ENCODE measurements at places on chromosomes 5 and 9. TPM values are rescaled to one million over a fixed set of nuclear protein-coding genes. Genes with fewer than 3 reads are reported as not detected.

The G3BP1 gene
- 63.7 TPM for total RNA-seq

The RECK gene
- 8.3 TPM for total RNA-seq

The FRMD3 gene
- 41.3 TPM for total RNA-seq

The INSL6 gene
- total RNA-seq: not detected

The NFIB gene
- total RNA-seq: 229 TPM

The DIPK1B gene
- 3.4 TPM for total RNA-seq

The CDC23 gene
- 10.6 TPM for total RNA-seq

The ZNF483 gene
- 1.6 TPM for total RNA-seq

The IFNA2 gene
- not detected for total RNA-seq

The NSG2 gene
- 1.8 TPM for total RNA-seq

The SEMA6A gene
- 37.1 TPM for total RNA-seq

The IGIP gene
- 16.5 TPM for total RNA-seq

The POMT1 gene
- total RNA-seq: 44.2 TPM

The ELAVL2 gene
- not detected for total RNA-seq

The DPP7 gene
- total RNA-seq: 44.7 TPM

The PCDHA6 gene
- 0.54 TPM for total RNA-seq

The NUTM2F gene
- not detected for total RNA-seq
